ENCODE measurements at places on chromosomes 6 and 20. TPM values are rescaled to one million over a fixed set of nuclear protein-coding genes. Genes with fewer than 3 reads are reported as not detected.

The LGSN gene
- total RNA-seq = not detected

The BPIFB1 gene
- total RNA-seq = not detected

The TP53TG5 gene
- total RNA-seq = not detected

The HFE gene
- total RNA-seq = 3.3 TPM

The SH3BGRL2 gene
- total RNA-seq = 26.3 TPM

The GRM1 gene
- under 0.01 TPM for total RNA-seq

Data from pulmonary artery endothelial cell (primary cell).